ENCODE measurements at places on chromosomes 11 and 22.

GRCh38 chr11:66232769-66233168, 35.7 kb upstream of the RAB1B start:
- DNase-seq, result no peak

GRCh38 chr11:27907530-27907929, 200.4 kb downstream of the KIF18A start:
- no peak for DNase-seq

DNA sequence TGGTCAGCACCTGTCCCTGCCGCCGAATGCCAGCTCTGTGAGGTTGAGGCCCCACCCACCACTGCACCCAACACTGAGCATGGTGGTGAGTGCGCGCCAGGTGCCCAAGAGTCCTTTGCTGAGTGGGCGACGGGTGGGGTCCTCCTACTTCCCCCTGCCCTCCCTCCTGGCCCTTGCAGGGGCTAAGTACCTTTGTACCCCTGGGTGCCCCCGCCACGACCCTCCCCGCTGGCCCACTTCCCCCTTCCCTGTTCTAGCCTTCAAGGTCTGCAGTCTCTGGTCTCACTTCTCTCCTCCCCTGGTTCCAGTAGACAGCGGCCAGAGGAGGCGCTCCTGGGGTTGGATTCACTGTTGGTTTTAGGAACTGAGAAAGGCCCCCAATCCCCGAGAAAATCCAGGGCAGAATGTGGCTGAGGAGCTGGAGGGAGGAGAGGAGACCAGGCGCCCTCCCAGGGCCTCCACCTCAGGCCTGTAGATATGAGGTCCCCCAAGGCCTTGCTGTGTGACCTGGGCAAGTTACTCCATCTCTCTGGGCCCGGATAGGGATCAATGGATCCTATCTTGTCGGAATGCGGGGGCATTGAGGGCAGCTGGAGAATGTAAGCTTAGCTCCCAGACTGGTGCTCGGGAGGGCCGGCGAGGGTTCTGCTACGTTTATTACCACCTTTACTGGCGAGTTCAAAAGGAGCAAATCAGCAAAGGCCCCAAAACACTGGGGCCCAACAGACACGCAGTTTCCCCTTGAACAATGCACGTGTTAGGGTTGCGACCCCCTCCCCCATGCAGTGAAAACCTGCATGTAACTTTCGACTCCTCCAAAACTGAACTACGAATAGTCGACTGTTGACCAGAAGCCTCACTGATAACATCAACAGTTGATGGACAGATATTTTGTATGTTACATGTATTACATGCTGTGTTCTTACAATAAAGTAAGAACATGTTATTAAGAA, 31.9 kb upstream of the SMIM38 start:
- no peak for DNase-seq

DNA sequence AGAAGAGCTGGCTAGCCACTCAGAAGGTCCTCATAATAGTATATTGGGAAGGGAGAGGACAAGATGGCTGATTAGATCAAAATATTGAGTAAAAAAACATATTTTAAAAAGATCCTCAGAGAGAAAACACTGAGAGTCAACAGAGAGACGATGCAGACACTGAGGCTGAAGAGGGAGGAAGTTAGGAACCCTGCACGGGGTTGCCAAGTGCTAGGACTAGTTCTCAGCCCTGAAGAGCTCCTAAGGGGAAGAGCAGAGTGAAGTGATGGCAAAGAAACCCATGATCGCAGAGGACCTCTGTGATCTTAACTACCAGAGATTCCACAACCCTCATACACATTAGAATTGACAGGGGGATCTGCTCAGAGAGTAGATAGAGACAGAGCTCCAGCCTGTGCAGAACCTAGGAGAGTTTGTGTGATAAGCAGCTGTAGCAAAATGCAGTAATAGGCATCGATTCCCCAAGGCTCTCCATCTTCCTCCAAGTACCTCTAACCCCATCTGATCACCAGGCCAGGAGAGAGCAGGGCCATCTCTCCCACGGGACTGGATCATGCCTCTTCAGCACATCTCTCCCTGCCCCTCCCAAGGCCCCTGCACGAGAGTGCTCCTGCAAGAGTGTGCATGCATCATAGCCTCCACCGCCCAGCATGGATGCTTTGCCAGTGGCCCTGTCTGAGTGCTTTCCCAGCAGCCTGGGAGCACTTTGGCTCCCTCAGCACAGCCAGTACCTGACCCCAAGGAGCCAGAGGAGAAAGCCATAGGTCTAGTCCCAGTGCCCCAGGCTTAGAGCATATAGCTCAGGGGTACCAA, 41.2 kb upstream of the ARL14EP start:
- no peak for DNase-seq

GRCh38 chr22:47548953-47549740, 786.7 kb downstream of the TBC1D22A start:
- no peak for DNase-seq

GRCh38 chr11:77821349-77821851, 456 bp downstream of the AAMDC start:
- peak; percentile 46 for DNase-seq

Data from fibroblast of lung (primary cell).